ENCODE measurements at places on chromosomes 6 and 20. TPM values are rescaled to one million over a fixed set of nuclear protein-coding genes. Genes with fewer than 3 reads are reported as not detected.

THEMIS gene
- polyA plus RNA-seq, result not detected

GTSF1L gene
- not detected for polyA plus RNA-seq

PROKR2 gene
- not detected for polyA plus RNA-seq

SERPINB6 gene
- polyA plus RNA-seq, result 85.8 TPM

RFX6 gene
- polyA plus RNA-seq, result 0.08 TPM

GRCh38 chr6:56433119-56433518 is 185.7 kb upstream of the COL21A1 start:
- DNase-seq, result no peak

DNA sequence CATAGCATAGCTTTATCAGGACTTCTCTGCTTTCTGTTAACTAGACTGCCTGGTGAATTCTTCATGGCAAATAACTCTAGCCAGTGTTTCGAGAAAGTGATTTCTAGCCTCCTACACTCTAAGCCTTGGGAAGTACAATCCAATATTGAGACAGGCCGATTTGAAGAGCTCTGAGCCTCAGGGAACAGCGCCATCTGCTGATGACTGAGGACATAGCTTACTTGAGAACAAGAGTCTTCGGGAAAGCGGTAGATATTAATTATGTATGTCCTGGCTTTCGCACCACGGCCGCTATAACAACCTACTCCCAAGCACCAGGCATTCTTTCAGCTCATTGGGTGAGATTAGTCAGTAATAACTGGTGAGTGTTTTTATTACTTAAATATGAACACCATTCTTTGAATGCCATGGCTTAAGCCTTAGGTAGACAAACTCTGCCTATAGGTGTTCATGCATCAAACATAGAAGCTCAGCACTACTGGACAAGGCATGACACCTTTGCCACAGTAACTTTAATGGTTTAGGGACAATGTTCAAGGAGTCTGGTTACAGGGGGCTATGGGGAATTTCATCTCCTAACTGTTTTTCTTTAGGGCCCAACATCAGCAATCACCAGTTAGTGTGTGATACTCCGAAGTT is 518.6 kb downstream of the BMP2 start:
- DNase-seq, result peak; percentile 60

DNA sequence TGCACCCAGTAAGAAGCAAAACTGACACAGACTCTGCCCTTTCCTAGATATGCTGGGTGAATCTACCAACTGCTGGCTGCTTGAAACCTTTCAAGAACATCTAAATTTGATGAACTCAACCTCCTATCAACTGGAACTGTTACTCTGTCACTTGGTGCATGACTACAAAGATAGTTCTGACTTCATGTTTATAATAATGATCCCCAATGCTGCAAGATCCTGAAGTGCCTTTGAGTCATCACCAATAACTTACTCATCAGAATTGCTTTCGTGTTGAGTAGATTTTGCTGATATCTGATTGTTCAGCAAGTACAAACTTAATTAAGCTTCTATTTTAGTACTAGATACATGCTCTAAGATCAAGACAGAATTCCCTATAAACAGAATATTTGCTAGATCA is 100.2 kb upstream of the ARMC2 start:
- DNase-seq, result no peak

- no peak for DNase-seq
Measured at GRCh38 chr6:137495703-137496336, 1.6 kb upstream of the OLIG3 start.

DNA sequence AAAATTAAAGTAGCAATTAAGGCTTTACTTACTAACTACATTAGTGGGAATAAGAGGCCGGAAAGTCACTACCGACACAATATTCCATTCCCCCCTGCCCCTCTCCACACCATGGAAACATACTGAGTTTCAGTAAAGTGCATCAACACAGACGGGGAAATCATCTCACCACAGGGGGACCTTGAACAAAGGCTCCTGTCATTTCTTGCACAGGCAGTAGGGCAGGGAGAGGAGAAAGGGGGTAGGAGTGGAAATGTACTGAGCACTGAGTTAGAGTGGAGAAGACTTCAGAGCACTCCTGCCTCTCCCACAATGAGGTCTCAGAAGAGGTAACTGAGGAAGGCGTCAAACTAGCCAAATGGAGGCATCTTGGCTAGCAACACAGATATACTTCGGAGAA is 1426.9 kb upstream of the EYS start:
- DNase-seq, result no peak

GRCh38 chr20:52748990-52749389 is 223.2 kb upstream of the TSHZ2 start:
- DNase-seq, result no peak

DNA sequence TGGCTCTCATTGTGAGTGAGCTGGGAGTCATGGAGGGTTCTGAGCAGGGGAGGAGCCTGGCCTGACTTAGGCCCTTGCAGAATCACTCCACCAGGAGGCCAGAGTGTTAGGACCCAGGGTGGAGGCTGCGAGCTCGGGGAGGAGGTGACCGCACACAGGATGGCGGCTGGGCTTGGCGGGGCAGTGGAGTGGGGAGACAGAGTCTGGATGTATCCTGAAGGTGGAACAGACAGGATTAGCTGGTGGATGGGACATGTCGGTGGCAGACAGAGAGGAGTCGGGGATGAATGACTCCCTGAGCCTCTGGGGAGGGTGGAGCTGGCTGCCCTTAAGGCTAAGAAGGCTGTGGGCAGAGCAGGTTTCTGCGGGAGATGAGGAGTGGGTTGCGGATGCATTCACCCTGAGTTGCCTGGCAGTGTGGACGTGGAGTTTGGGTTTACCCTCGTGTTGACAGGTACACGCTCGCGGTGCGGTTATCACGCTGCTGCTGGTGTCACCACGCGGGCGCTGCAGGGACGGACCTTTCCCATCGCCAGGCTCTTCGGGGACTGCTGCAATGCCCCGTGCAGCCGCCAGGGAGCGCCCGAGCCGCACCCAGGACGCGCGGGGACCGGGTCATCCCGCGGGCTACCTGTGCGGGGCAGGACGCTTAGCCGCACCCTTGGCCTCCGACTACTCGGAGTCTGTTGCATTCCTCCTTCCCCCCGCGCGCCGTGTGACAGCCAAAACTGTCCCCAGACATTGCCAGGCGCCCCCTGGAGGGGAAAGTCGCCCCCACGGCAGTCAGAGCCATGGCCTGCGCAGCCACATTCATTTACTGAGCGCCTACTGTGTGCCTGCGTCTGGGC is 43.0 kb upstream of the PTGIS start:
- no peak for DNase-seq

GRCh38 chr20:53513168-53513488 is 80.5 kb downstream of the ZNF217 start:
- DNase-seq, result no peak

DNA sequence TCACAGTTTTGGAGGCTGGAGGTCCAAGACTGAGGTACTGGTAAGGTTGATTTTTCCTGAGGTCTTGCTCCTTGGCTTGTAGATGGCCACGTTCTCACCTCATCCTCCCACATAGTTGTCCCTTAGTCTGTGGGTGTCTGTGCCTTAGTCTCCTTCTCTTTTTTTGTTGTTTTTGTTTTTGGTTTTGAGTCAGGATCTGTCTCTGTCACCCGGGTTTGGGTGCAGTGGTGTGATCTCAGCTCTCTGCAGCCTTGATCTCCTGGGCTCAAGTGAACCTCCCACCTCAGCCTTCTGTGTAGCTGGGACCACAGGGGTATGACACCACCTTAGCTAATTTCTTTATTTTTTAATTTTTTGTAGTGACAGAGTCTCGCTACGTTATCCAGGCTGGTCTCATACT is 245.2 kb downstream of the PHACTR1 start:
- DNase-seq, result no peak

DNA sequence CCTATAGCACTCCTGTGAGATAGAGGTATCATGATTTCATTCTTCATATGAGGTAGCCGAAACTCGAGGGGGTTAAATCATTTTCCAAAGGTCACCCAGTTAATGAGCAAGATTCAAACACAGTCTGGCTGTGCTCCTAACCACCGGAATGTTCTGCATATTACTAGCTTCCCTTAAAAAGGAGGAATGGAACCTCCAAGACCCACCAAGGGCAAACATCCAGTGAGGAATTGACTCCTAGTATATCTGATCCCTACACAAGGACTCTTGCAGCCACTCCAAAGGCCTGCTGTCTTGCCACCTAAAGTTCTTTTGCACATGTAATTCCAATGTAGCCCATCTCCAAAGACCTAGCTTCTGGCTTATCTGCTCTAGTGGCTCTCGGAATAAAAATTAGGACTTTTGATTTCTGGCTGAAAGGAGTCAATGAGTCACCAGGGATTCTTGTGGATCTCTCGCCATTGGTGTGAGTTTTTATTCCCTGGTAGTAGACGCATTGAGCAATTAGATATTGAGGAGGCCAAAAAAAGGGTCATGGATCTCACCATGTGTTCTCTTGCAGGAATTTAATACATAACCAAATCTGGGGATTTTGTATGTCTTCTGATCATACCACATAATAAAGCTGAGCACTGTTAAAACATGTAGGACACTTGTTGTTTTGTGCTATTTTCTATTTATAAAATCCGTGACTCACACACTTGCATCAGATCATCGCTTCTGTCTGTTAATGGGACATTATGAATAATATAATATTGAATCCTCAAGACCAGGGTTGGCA is 9.1 kb downstream of the BCAS1 start:
- no peak for DNase-seq

GRCh38 chr6:116409756-116410155 is 39.0 kb downstream of the DSE start:
- DNase-seq, result no peak
